Activated effector memory CD4-positive, alpha-beta T cell treated with Interleukin-2 at 50 U/mL for 16 hours (primary cell): ENCODE measurements at places on chromosomes 6 and 20.

GRCh38 chr6:141152951-141153350 is 979.8 kb upstream of the GJE1 start:
- no peak for DNase-seq

DNA sequence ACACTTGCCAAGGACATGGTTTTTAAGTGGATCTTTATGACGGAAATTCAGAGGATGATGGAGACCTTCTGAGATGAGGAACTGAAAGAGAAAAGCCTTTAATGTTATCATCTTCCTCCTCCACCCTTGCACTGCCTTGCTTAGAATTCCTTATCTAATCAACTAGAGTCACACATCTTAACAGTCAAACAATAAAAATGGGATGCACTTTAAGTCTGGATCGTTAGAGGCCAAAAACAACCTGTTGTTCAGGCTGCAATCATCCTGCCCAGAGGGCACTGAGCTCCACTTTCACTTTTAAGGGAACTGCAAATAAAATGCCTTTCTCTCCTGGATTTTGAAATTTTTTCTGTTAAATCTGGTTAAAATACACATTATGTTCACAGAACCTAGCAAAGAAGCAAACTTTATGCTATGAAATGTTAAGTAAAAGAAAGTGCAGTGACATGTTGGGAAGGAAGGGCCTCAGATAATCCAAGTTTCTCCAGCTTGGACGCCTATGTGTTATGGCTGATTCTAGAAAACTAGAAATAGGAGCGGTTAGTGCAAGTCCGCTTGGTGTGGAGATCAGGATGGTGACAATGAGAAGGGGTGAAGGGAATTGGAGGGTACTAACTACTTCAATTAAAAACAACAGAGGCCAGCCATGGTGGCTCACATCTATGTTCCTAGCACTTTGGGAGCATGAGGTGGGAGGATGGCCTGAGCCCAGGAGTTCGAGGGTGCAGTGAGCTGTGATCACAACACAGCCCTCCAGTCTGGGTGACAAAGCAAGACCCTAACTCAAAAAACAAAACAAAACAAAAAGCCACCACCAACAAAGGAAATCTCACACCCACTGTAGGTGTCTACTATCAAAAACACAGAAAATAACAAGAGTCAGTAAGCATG is 66.4 kb upstream of the KIF13A start:
- no peak for DNase-seq

DNA sequence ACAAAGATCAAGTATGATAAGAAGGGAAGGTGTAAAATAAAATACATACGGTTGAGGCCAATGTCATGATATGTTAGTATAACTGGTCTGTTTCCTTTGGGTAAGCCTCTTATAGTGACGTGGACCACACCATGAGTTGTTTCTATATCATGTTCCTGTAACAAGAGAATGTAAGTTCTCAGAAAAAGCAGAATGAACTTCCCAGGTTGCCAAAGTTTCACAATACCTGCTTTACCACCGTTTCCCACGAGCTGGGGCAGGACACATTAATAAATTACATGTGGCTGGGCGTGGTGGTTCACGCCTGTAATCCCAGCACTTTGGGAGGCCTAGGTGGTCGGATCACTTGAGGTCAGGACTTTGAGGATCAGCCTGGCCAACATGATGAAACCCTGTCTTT is 42.6 kb upstream of the SLA2 start:
- DNase-seq, result no peak

GRCh38 chr6:140806431-140806830 is 1326.3 kb upstream of the GJE1 start:
- DNase-seq, result no peak

- DNase-seq, result no peak
Observed at GRCh38 chr6:18752278-18753068, 365.3 kb downstream of the RNF144B start.

DNA sequence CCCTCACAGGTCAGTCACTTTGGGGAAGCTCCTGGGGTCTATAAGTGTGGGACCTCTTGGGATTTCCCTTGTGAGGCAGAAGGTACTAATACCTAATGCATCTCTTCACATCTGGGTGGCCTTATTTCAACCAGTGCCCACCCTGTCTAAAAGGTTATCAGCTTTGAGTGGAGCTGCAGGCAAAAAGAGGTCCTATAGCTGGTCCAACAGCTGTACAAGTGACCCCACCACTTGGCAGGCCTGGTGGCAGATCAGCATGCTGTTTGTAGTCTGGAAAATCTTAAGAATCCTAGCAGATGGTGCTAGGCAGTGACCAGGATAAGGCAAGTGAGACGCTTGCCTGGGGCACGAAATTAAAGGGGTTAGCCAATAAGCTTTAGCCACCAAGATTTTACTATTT is 51.6 kb upstream of the GTSF1L start:
- no peak for DNase-seq

DNA sequence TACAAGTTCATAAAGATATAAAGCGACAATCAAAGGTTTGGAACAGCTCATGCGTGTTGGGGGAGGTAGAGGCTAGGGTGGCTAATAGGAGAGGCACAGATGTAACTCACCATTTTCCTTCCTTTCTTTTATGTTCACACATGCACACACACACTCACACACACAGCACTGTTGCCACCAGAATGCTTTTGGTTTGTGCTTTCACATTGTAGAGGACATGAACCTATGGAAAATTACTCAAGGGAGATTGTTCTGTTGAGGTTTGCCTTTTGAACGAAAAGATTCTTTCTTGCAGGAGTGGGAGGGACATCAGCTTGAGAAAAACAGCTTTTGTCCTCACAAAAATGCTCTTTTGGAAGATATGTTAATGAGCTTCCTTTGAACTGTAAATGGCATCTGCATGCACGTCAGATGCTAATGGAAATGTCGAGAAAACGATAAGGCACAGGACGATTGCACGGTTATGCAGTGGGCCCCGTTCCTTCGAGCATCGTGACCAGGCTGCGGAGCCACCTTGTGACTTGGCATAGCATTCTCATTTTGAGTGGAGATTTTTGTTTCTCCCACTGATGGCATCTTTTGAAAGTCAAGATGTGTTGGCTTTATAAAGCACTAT is 724.1 kb downstream of the KIF16B start:
- DNase-seq, result no peak

DNA sequence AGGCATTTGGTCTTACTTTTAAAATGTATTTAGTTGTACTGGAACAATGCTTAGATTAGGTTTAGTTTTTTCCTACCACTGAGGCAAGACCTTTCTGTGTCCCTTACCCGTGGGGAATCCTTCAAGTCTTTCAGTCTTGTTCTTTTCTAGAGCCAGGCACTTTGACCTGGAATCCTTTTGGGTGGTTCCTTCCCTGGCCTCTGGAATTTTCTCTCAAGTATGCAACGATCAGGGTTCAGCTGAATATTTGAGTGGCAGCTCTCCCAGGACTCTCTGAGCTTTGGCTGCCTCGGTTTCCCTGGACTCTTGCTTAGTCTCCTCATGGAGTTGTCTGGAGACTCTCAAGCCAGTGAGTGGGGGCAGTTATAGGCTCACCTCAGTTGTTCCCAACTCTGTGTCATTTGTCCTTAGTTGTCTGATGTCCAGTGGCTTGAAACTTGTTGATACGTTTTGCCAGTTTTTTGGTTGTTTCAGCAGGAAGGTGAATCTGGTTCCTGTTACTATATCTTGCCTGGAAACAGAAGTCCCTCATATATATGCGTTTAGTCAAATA is 118.1 kb downstream of the QKI start:
- DNase-seq, result no peak

GRCh38 chr20:18986146-18986830 is 172.7 kb downstream of the SCP2D1 start:
- no peak for DNase-seq

DNA sequence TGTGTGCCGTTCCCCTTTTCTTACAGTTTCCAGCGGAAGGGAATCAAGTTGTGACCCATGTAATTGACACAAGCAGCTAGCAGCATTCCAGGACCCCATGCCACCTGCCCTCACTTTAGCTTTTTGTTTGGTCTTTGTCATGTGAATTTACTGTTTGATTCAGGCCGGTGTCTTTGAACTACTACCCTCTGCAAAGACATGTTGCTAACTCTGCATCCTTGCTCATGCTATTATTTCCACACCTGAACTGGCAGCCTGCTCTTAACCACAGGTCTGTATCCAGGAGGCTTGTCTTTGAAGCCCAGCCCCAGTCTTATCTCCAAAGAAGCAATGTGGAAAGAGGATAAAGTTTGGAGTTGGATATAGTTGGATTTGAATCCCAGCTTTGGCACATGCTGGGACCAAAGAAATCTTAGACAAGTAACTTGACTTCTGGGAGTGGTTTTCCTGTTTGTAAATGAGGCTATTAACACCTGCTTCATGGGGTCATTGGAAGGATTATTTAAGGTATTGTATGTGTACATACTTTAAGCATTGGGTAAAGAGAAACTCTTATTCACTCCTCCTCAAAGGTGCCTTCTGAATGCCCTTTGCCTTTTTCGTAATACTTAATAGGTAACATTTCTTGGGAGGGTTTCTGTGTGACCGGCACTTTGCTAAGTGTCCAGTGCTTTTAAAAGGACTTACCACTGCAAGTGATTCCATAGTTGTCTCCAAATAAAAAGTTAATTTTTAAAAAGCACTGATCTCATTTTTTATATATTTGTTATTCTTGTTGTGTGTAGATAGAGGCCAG is 52.4 kb downstream of the RALY start:
- DNase-seq, result no peak

DNA sequence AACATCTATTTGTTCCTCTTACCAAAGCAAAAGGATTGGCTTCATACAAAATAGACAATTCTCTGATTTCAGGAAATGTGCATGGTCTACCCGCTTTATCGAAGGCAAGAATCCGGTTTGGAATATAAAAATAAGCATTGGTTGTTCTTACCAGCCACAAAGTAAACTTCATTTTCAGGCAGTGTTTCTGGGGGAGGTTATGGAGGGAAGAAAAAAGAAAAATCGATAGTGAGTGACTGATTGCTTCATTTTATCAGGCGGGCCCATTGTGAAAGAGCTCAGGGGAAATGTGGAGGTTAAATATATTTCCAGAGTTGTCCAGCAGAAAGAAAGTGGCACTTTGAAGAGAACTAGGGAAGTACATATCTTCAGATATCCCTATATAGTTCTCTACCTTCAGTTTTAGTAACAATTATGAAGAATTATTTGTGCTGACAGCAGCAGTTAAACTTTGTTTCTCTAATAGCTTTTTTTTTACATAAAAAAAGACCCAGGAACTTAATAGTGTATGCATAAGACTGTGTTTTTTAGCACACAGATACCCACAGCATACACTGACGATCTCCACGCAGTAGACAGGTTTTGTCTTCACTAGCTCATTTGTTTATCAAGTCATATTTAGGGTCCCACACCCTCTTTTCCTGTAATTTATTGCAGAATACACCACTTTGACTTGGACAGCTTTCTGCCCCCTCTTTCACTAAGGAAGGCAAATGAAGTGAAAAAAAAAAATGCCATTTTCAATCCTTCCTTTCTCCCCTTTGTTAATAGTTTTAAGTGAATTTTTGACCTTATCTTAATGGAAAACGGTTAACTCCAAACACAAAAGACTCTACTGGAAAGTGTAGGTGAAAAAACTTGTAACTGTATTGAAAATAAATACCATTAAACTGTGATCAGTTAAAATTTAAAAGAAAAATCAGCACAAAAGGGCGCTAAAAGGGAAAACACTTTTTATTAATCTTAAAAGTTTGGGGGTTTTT is 2.9 kb downstream of the POU3F2 start:
- DNase-seq, result no peak

DNA sequence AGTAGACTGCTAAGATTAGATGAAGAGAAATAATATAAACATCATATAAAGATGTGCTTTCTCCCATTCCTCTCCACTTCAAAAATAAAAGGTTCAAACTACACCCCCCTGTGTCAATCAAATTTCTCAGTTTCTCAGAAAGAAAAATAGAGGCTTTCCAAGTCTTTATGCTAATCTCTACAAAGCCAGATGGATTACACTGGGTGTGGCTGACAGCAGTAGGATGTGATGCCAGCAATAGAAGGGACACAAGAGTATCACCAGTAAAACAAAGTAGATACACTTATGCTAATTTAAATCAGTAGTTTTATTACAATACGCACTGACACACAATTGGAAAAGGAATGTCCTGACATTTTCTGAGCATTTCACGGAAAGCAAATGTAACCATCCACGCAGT is 353.4 kb downstream of the RNGTT start:
- DNase-seq, result no peak

- DNase-seq, result no peak
Observed at GRCh38 chr20:5840411-5841002, 90.3 kb downstream of the SHLD1 start.

DNA sequence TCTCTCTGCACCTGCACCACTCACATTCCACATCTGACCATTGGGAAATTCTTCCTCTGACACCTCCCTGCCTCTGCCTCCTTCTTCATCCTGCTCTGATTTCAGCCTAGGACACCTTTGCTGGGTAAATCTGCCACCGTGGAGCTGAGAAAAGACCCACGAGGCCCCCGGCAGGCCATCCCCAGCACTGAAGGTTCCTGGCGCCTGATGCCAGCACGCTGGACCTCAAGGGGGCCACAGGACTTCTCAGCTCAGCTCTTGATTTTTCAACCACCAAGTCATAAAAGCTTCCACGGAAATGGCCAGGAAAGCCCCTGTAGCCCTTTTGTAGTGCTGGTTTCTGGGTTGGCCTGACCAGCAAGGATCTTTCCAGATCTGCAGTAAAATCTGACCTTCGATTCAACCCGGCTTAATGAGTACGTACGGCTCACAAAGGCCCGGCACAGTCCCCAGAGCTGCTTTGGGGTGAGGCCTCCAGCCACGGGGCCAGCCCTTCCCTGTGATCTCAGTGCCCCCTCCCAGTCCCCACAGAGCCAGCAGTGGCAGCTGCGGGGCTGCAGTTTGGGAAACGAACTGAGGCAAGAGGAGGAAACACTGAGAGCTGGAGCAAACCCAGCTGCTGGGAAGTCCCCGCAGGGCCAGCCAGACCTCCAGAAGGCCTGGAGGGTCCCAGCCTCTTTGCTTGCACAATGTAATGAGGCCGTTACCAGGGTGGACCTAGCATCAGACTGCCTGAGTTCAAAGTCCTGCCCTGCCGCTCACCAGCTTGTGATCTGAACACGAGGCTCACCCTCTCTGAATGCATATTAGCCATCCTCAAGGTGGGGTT is 157.5 kb downstream of the BMP7 start:
- no peak for DNase-seq

GRCh38 chr20:46832555-46832954 is 62.1 kb upstream of the EYA2 start:
- no peak for DNase-seq

DNA sequence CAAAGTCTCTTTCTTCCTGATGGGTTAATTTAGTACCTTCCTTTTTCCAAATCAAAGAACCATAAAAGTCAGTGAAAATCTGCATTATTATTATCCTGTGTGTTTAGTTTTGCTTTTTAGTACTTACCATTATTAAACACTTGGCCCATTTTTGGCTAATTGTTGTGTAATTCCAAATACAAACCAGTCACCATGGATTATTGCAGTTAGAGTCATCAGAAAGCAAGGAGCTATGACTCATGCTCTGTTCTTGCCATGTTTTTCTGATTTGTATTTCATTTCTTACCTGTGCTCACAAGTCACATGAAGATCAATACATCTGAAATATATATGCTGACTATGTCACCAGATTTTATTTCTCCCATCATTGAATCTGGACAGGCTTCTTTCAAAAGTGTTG is 31.3 kb downstream of the SLC22A3 start:
- no peak for DNase-seq
